ENCODE measurements at places on chromosomes 6 and 20.

GRCh38 chr6:39530201-39530759, 194.9 kb downstream of the KIF6 start:
- no peak for DNase-seq

DNA sequence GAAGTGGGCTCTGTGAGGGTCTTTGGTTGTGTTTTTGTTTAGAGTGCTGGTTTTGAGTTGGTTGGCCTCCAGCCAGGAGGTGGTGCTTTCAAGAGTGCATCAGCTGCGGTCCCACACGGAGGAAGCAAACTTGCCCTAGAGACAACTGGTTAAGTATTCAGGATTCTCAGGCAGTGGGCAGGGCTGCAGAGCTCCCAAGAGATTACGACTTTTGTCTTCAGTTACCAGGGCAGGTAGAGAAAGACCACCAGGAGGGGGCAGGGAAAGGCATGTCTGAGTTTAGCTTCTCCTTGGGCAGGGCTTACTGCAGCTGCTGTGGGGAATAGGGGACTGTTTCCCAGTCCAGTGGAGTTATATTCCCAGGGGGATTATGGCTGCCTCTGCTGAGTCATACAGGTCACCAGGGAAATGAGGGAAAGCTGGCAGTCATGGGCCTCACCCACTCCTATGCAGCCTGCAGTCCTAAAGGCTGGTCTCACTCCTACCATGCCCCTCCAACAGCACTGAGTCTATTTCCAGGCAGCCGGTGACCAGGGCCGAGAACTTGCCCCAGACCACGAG, 64.3 kb downstream of the TTI1 start:
- DNase-seq, result no peak

- DNase-seq, result no peak
Observed at GRCh38 chr6:132648356-132648755, 10.6 kb downstream of the TAAR1 start.

GRCh38 chr6:12624142-12624837, 92.3 kb upstream of the PHACTR1 start:
- no peak for DNase-seq

GRCh38 chr20:38050686-38051085, 17.1 kb downstream of the RPRD1B start:
- no peak for DNase-seq

GRCh38 chr6:130239755-130240154, 17.0 kb upstream of the SAMD3 start:
- no peak for DNase-seq

DNA sequence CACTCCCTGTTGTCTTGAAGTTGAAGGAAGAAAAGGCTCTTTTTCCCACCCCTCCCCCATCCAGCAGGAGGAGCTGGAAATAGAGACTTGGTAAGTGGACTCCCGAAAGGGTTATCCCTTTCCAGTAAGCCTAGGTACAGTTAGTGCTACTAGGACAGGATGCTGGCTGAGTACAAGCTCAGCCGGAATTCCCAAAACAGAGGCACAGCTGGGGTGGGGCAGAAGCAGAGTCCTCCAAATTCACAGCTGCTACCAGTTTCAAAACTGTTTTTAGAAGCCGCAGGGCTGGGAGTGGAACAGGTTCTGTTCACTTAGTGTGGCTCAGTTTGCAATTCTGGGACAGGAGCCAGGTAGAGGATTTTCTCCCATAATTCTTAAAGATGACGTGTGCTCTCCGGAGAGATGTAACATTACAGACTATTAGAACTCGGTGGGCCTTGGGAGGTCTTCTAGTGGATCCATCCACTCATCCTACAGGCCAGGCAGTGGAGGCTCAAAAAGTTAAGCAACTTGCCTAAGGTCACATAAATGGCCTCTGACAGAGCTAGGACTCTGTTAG, 19.0 kb upstream of the UTRN start:
- DNase-seq, result no peak

DNA sequence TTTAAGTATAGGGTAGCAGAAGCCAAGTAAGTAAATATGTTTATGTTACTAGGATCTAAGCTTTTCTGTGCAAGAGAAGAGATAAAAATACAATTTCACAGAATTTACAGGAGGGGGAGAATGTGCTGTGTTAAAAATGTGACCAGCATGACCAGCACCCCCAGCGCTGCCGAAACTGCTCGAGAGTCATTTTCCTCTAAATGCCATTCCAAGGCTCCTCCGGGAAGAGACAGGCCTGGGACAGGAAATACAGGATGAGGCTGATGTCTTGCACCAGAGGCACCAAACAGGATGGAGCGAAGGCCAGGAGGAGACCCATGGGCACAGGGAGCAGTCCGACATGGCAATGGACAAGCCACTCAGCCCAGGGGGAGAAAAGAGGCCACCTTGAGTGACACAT, 21.1 kb downstream of the TAF4 start:
- DNase-seq, result no peak

GRCh38 chr20:43590392-43591303, at the start of gene IFT52:
TSS of gene IFT52 (plus strand) at chr20:43590937. CDS start at chr20:43594699, 3,762 bp downstream.
- DNase-seq, result peak; percentile 72

DNA sequence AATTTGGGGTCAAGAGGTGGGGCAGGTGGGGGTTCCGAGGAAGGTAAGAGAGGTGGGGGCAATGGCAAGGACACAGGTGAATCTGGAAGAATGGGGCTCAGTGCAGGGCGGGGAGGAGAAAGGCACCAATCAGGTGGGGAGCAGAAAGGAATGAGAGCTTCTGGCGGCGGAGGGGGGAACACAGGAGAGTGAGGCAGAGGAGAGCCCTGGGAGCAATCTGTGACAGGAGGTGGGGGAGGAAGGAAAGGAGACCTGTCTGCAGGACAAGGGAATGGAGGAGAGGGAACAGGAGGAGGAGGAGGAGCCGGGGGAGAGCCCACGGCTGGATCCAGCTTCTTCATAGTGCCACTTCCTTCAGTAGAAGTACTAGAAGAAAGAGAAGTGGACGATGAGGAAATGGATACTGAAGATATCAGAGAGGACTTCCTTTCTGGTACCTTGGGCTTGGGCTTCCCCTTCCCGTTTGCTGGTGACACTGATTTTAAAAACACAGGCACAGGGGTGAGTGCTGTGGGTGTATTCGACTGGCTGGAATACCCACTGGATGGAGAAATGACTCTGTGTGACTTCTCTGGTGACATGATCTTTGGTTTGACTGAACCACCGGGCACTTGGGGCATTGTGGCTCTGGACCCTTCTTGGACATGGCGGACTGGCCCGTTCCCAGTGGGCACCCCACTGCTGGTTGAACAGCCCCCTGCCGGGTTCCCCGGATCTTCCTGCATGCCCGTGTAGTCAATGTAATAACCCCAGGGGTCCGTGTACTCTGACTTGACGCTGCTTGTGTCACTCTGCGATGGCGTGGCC, 27.4 kb downstream of the HEBP2 start:
- DNase-seq, result no peak

GRCh38 chr20:62702895-62703852, 5.5 kb upstream of the NTSR1 start:
- no peak for DNase-seq

DNA sequence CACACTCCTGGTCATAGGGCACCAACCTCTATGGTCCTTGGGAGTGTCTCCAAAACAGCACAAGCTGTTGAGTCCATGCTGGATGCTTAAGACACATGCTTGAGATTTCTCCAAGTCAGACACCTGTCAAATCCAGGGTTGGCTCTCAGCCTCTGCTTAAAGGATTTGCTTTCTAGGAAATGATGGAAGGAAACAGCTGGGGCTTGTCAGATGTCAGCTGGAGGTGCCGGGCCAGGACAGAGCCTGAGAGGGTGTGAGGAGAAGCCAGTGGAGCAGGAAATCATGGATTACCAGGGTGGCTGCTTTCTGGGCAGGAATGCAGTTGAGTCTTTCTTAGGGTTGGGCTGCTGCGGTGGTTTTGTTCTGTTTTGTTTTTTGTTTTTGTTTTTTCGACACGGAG, 83.0 kb upstream of the FAM184A start:
- DNase-seq, result no peak

- DNase-seq, result no peak
Observed at GRCh38 chr20:33229843-33230242, 6.0 kb upstream of the BPIFA1 start.

- no peak for DNase-seq
Observed at GRCh38 chr20:22503577-22503976, 80.8 kb downstream of the FOXA2 start.

DNA sequence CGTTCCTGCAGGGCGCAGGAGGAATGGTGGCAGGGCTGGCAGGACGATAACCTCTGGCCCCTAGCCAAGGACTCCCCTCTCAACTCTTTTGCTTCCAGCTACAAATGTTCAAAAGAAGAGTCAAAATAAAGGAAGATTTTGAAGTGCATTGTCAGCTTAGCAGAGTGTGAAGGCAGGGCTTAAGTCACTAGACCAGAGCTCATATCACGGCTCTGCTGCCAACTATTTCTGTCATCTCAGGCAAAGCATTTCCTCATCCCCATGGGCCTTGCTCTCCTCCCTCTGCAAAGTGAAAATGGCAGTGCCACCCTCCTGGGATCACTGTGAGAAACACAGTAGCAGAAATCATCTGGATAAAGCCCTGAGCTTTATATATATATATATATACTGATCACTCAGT, 36.7 kb downstream of the CFAP61 start:
- DNase-seq, result no peak

- DNase-seq, result no peak
Observed at GRCh38 chr6:168314948-168315347, 4.6 kb downstream of the DACT2 start.

- DNase-seq, result no peak
Observed at GRCh38 chr6:44942201-44942600, 385.9 kb upstream of the RUNX2 start.

DNA sequence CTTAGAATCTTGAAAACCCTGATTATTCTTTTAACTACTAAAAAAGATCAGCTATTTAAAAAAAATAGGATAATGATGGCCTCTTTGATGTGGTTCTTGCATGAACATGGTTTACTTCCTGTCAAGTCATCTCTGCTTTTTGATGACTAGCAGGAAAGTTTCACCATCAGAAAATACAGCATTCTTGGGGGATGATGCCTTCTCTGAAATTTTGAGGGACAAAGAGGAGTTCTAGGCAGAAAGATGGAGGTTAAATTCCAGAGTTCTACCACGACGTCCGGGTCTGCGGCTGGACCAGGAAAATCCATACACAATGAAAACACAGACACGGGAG, 130.4 kb downstream of the OLIG3 start:
- DNase-seq, result no peak

DNA sequence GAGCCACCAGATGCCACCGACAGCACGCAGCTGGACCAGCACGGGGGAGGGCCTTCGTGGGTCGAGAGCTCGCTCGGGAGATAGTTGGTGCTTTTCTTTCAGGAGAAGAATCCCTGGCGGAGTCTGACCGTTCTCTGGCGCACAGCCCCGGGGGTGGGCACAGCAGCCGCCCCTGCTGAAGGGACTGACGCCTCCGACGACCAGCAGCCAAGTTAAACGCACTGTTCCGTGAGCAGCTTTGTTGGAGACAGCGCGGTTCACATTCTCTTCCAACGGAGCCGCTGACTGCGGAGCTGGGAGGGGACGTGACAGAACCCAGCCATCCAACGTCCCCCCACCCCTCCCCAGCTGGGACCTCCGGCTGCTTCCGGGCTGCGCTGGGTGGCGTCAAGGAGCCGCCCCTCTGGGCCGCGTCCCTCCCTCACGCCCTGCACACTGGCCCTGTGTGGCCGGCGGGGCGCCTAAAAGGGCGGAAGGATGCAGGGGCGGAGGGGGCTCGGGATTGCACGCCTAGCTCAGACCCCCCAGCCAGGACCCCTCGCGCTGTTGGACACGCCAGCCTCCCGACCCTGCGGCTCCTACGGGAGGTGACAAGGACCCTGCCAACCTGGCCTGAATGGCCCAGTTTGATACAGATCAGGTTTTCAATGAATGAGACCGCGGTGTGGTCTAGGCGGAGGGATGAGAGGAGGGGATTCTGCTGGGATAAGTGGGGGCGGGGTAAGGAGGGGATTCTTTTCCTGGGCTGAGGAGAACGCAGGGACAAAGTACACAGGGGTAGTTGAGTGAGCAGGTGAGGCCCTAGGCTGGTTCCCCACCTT, 36.4 kb upstream of the KHDC1 start:
- no peak for DNase-seq
